HEK293T (cell line): ENCODE measurements at places on chromosomes 3 and 15.

DNA sequence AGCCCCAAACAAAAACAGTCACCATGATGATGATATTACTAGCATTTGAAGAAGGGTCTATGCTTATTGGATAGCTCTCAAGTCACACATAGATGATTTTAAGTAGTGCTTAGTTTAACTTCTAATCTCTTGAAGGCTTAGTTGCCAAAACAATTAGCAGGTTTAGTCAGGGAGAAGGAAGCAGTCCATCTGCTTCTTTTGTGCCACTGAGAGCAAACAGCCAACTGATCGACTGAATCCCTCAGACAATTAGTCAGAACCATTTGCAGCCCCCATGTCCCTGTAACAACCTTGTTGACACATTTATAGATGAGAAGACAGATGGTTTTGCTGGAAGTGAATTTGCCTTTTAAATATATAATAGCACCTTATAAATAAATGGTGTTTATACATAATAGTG is 585.1 kb upstream of the SUCLG2 start:
- no peak for DNase-seq

GRCh38 chr3:170762064-170762463 is 107.9 kb downstream of the RPL22L1 start:
- no peak for DNase-seq

DNA sequence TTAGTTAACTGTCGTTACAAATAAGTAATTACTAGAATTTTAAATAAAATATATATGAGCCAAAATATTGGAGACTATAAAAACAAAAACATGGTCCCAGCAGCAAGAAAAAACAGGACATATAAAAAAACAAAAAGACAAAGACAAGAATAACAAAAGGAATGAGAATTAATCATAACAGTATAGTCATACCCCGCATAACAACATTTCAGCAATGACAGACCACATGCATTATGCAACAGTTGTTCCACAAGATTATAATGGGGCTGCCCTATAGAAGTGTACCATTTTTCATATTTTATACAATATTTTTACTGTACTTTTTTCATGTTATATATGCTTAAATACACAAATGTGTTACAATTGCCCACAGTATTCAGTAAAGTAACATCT is 5.6 kb downstream of the HLTF start:
- no peak for DNase-seq

- no peak for DNase-seq
Observed at GRCh38 chr3:15159501-15160136, 46.4 kb upstream of the CAPN7 start.

DNA sequence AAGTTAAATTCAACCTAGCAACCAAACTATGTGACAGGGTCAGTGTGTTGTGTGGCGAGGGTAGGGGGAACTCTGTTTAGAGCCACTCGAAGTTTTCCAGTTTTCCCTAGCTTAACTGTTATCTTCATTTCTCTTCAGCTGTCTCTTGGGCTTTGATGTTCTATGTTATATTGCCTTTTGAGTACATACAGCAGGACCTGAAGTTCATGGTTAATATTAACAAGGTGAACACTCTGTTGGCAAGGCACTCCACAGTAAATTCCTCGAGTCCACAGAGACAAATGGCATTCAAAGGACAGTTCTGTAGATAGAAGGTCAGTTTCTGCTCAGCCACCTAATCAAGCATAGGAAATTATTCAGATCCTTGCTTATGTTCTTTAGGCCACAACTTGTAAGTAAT is 147.9 kb upstream of the DPH6 start:
- no peak for DNase-seq

- no peak for DNase-seq
Observed at GRCh38 chr3:50147016-50147415, 8.1 kb upstream of the SEMA3F start.

DNA sequence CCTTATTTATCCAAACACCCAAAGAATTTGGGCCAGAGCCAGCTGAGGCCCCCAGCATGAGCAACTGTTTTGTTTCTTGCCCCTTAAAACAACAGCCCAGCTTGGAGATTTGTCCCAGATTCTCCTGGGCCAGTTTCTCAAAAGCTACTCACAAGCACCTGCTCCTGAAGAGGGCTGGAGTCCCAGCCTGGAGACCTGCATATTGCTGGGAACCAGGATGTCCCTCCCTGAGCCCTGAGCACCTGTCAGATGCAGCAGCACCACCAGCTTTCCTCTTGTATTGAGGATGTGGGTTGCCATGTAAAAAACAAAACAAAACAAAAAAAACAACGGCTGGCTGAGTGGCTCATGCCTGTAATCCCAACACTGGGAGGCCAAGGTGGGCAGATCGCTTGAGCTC is 7.0 kb upstream of the RFT1 start:
- no peak for DNase-seq

DNA sequence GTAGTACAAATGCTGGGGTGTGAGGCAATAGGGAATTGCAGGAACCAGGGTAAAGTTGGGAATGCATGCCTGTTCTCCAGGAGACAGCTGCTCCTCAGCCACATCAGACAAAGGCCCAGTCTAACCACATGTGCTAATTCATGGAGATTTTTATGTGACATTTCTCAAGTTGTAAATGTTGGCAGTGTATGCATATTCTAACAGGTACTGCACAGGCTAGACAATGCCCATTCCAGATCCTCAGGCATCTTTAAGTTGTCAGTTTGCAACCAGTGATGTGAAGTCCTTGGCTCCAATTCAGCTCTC is 84.9 kb downstream of the EEFSEC start:
- no peak for DNase-seq

GRCh38 chr15:78751602-78751979 is 59.7 kb downstream of the ADAMTS7 start:
- no peak for DNase-seq

GRCh38 chr3:175383813-175384212 is 524.7 kb downstream of the NAALADL2 start:
- no peak for DNase-seq

- DNase-seq, result no peak
Observed at GRCh38 chr3:120642368-120642948, 39.6 kb downstream of the HGD start.

- no peak for DNase-seq
Observed at GRCh38 chr15:88043396-88043795, 213.1 kb downstream of the NTRK3 start.

- no peak for DNase-seq
Observed at GRCh38 chr15:81170511-81170910, 26.2 kb upstream of the IL16 start.

DNA sequence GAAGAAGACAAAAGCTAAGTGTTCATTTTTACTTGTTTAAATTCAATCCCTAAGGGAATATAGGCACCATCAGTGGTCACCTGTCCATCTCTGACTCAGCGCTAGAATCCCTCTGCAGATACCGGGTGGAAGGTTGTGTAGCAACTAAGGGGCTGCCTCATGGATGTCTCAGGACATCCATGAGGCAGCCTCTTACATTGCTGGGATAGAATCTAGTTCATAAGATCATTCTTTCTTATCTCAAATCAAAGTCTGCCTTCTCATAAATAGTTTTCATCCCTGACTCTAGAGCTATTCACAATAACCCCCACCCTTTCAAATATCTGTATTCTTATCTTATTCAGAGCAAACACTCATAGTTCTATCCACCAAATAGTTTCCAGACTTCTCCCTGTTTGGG is 38.1 kb downstream of the HSPBAP1 start:
- DNase-seq, result no peak

- DNase-seq, result no peak
Observed at GRCh38 chr15:68348081-68348480, 70.5 kb downstream of the FEM1B start.

DNA sequence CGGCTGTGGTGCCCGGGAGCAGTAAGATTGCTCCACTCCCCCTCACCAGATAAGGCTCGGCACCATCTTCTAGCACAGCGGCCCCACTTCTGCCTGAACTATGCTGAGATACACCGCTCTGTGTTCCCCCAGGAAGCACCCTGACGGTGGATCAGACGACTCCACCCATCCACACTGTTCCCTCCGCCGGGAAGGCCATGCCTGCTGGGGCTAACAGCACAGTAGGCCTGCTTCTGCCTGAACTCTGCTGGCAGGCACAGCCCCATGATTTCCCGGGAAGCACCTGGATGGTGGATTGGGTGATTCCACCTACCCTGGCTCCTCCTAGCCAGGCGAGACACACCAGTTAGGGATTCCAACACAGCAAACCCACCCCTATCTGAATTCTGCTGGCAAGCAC is 36.3 kb upstream of the PPM1L start:
- DNase-seq, result no peak
